ENCODE measurements at places on chromosomes 3 and 15. TPM values are rescaled to one million over a fixed set of nuclear protein-coding genes. Genes with fewer than 3 reads are reported as not detected.
A peak's percentile ranks its signal among the peaks of the same experiment; 100 is the strongest.

The GOLGA8T gene
- total RNA-seq: 0.30 TPM

The GNL3 gene
- total RNA-seq: 113 TPM

The CLEC3B gene
- total RNA-seq: 0.55 TPM

The COLQ gene
- total RNA-seq: not detected

GRCh38 chr3:39590806-39591205 is 123.3 kb downstream of the MOBP start:
- DNase-seq: no peak

DNA sequence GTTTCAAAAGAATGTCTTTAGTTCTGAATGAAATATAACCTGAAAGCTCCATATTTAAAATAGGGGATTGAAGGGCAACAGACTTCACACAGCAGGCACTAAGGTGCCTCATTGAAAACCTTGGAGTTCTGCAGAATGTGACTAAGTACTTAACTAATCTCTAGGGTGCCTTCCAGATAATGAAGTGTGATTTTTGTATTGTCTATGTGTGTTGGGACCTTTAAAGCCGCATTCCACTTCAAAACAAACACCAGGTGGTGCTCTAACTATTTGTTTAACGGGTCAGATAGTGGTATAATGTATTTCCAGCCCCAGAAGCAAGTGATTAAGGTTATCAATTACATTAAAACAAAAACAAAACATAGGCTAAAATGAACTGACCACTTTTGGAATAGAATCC is 28.0 kb downstream of the TFG start:
- peak; percentile 49 for DNase-seq

DNA sequence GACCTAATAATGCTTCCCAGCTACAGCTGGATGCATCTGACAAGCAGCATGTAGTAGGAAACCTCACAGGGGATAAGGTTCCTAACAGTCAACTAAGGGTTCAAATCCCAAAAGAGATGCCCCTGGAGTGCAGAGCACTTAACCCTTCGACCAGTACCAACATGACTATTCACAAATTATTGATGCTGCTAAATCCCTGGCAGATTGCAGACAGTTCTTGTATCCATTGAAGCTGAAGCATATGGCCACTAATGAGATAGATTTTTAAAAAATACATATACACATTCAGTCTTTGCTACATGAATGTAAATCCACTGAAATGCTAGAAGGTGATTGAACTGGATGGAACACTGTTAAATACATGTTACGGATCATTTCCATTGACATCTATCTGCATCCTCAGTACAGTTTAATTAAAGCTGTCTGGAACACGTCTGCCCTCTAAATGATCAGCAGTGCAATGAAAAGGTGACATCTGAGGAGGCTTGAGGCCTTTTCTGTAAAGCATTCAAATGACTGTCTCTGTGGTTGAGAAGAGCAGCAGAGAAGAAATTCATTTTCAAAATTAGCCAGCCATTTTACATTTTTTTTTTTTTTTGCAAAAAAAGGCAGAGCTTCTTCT is 19.5 kb upstream of the NANOGP8 start:
- DNase-seq: no peak

DNA sequence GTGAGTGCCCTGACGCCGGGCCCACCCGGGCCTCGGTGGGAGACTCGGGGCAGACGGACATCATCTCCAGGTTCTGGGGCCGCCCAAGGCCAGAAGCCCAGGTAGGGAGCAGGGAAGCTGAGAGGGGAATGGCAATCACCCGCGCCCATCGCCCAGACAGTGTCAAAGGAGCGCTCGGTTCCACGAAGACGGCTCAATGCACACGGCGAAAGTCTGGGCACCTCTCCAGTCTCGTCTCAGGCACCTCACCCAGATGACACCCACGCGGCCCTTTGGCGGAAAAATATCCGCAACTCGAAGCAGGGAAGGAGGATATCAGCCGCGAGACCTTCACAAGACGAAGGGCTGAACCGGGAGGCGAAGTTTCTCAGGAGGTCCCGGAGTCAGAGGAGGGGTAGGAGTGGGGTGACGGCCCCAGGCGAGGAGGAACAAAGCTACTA is 916 bp downstream of the IL17RD start:
- DNase-seq: no peak

GRCh38 chr3:147449669-147450068 is 40.5 kb downstream of the ZIC1 start:
- no peak for DNase-seq

GRCh38 chr3:196166741-196167140 is 44.5 kb downstream of the ZDHHC19 start:
- DNase-seq: no peak

GRCh38 chr3:47347217-47347801 is 33.5 kb upstream of the PTPN23 start:
- peak; percentile 38 for DNase-seq

DNA sequence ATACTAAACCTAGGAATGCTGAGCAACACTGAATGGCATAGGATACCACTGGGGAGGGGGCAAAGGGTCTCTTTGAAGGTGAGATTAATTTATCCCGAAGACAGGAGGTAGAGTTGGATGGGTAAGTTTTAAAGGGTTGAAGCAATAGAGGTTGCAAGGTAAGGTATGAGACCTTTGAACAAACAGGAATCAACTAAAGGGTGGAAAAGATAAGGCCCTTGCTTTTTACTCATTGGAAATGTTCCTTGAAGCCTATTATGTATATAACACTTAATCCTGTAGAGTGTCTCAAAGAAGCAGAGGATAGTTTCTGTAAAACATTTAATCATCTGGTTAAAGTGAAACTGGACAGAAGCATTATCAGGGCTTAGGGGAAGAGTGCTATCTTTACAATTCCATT is 5.7 kb downstream of the ABHD5 start:
- DNase-seq: no peak

DNA sequence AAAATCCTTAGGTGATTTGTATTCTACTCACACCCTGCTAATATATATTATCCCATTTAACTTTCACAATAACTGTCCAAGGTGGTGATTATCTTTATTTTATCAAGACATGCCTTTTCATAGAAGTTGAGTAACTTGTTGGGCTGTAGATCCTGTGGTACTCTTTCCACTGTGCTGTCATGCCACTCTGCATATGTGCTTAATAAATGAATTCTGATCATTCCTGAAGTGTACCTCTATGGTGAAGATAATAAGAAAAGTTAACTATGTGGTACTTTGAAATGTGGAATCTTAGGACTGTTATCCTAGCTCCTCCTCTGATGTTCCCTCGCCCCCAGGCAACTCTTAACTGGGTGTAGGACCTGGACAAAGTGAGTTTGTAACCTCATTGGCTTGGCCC is 5.2 kb downstream of the SNRK start:
- peak; percentile 48 for DNase-seq

DNA sequence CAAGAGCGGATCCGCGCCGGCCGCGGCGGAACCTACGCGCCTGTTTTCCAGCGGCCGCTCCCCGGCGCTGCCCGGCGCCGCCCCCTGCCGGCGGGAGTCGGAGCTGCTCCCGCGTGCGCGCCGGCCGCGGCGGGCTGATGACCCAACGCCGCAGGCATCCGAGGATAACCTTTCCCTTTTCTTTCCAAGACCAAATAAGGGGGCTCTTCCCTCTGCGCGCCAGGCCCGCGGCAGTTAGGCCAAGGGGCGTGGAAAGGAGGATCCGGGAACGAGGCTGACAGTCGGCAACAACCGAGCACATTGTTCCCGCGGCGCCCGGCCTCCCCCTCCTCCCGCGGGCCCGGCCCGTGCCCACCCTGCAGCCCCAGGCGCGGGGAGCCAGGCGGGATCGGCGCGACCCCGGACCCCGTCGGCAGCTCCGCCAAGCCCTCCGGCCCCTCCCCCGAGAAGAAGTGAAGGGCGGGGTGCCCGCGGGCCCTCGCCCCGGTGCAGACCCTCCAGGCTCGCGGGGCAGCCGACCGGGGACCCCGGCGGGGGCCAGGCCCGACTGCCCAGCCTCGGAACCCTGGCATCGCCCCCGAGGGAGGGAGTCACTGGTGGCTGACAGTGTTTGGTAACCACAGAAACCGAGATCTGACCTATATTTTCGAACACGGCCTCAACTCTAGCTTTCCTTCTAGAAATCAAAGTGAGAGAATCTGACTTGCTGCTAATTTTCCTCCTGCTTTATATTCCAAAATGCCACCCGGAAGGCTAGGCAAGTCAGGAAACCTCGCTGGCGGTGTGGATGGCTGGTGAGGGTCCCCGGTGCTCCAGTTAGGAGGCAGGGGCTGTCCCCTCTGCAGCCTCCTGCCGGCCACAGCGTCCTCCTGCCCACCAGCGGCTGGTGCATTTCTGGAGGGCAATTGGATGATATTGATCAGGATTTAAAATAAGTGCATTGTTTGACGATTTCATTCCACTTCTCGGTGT is 45.6 kb upstream of the SYNM start:
- peak; percentile 57 for DNase-seq

DNA sequence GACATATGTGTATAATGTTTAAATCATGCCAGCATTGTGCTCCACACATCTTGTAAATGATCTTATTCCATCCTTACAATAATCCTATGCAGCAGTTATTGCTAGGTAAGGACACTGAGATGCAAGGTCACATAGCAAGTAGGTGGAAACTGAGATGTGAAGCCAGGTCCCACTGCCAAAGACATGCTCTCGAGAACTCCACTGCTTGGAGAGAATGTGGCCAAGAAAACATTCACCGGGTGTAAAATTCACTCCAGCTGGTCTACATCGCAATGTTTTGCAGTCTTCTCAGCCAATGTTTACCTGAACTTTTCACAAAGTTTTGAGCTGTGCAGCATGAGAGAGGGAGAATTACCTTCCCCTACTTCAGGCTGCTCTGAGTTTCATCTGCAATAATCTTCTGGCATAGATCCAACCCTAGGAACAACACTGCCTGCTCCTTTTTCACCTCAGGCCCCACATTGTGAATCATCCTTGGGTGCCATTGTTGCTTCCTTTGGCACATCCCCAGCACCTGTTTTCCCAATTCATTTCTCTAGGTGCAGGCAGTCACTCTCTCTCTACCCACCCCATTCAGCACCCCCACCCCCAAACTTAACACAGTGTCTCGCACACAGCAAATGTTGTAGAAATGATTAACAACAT is 53.5 kb upstream of the PRTG start:
- DNase-seq: peak; percentile 64

DNA sequence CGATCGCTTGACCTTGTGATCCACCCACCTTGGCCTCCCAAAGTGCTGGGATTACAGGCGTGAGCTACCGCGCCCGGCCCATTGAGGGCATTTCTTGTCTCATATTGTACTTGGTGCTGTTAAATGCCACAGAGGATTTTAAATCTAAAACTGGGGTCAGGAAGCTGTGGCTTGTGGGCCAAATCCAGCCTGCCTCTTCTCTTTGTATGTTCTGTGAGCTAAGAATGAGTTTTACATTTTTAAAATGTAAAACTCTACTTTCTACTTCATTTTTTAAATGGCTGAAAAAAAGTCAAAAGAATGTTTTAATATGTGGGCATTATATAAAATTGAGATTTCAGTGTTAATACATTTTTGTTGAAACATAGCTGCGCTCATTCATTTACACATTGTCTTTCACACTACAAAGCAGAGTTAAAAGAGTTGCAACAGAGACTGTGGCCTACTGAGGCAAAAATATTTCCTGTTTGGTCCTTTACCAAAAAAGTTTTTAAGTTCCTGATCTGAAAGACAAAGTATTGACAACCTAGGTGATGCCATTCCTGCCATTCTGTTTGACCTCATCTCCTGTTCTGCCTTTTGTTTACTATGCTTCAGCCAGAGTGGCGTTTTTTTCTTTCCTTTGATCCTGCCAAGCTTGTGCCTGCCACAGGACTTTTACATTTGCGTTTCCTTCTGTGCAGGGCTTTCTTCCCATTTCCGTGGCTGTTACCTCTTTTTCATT is 50.4 kb downstream of the PDCD6IP start:
- DNase-seq: no peak
